ENCODE measurements at places on chromosomes 16 and 17.

- DNase-seq: no peak
Measured at GRCh38 chr16:28504707-28505404, 1.8 kb downstream of the IL27 start.

DNA sequence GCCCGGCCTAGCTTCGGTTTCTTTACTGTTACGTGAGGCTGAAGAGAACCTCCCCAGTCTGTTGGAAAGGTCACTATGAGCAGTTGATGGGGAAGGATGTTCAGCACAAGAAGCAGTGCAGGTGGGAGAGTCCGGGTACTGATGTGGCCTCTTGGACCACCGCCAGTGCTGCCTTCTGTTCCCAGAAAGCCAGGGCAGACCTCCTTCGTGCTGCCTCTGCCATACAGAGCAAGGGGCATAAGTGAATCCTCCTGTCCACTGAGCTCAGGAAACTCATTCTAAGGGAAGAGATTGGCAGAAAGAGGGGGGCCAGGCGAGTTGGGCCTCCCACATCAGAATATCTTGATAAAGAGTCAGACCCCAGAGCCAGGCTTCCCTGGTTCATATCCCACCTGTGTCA lies 3.7 kb downstream of the PPP4C start:
- no peak for DNase-seq

GRCh38 chr17:47288531-47289116 lies 35.0 kb downstream of the ITGB3 start:
- DNase-seq: no peak

GRCh38 chr16:25031132-25031440 lies 15.9 kb upstream of the ARHGAP17 start:
- no peak for DNase-seq

DNA sequence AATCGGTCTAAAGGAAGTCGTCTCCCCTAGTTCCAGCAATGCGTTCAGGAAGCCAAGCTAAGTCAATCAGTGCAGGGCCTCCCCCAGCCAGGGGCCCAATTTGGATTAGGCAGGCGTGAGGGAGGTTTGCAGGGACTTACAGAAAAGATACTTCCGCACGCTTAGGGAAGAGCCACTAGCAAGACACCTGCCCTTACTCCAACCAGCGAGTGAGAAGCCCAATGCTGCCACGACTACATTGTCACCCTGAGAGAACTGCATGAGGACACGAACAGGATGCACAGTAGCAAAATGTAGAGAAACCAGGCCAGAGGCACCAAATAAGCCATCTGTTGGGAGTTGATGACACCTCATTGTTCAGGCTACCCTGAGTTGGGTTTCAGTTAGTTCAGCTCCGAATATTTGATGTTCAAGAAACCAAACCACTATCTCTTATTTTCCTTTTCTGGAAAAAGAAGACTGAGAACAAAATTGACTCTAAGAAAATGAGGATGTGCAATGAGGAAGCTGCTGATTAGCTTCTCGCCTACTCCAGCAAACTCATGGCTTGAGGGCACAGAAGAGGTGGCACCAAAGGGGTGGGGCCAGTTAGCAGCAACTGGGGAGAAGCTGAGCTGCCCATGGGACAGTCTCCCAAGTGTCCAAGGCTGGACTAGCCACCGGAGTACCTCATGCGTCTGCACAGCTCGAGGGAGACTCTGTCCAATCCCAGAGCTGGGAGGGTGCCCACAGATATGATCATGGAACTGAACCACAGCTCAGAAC lies 29.3 kb downstream of the TK2 start:
- no peak for DNase-seq

DNA sequence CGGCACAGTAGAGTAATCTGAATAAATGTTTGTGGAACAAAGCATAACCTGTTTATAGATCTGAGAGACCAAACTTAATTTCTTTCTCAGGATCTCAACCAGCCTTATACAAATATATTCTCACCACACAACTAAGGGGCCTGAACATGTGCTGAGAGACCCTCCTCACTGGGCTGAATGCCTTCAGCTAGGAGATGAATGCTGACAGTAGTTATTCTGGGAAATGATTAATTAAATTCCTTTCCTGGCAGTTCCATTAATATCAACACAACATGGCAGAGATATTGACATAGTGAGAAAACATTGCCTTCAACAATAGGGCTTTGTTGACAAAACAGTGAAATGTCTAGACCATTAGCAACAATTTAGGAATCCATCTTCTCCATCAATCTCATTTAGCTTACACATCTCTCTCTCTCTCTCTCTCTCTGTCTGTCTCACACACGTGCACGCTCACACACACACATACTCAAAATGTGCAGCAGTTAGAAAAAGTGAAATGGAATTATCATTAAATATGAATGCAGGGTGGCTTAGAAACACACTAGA lies 780.8 kb upstream of the CDH8 start:
- DNase-seq: no peak

DNA sequence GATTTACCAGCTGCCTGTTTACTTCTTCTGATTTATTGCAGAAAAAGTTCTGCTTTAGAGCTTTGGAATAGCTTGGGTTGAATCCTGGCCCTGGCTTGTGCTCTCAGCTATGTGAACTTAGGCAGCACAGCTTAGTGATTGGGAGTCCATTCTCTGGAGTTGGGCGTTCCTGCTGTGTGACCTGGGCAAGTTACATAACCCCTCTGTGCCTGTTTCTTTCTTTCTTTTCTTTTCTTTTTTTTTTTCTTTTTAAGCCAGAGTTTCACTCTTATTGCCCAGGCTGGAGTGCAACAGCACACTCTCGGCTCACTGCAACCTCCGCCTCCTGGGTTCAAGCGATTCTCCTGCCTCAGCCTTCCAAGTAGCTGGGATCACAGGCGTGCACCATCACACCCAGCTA lies 51.5 kb upstream of the AQP8 start:
- no peak for DNase-seq

GRCh38 chr16:52254746-52255145 lies 292.2 kb downstream of the TOX3 start:
- DNase-seq: no peak

DNA sequence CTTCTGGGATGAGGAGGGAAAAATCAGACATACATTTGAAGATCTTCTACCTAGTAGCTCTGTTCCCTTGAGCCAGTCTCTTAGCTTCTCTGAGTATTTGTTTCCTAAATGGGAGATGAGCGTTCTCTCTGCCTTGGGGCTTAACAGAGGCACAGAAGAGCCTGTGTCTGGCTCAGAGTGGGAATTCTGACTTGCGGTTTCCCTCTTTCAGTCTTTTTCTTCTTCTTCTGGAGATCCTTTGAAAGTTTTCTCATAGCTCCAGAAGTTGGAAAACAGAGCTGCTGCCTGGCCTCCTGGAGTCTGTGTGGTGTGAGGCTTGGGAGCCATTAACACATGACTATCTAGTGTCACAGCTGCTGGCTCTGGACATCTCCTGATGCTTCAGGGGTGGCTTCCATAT lies 167.9 kb downstream of the MSI2 start:
- no peak for DNase-seq

DNA sequence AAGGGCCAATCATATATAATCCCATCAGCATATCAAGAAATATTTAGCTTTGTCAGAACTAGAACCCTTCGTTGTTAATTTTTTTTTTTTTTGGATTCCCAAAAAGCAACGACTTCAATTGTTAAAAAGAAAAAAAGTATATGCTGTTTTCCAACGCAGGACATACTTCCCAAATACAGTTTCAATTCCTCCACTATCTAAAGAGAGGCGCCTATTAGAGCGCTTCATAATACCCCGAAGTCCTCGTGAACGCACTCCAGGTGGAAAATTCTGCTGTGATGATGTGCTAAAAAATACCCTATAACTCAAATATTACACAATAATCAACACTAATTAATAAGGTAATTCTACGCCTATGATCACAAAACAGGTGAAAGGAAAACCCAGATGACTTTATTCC lies 20.8 kb downstream of the GNA13 start:
- DNase-seq: no peak

DNA sequence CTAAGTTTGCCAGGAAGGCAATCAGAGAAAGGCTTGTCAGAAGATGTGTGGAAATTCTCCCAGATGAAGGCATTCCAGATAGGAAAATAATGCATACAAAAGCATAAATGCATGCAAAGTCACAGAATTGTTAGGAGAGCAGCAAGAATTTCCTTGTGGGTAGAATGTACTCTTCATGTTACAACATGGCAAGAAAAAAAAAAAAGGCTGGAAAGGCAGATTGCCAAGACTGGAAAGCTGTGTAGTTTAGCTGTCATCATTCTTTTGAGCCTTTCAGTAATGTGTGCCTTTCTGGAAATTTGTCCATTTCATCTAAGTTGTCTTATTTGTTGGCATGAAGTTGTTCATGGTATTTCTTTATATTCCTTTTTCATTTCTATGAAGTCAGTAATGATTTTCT lies 71.0 kb upstream of the EFCAB3 start:
- DNase-seq: no peak

DNA sequence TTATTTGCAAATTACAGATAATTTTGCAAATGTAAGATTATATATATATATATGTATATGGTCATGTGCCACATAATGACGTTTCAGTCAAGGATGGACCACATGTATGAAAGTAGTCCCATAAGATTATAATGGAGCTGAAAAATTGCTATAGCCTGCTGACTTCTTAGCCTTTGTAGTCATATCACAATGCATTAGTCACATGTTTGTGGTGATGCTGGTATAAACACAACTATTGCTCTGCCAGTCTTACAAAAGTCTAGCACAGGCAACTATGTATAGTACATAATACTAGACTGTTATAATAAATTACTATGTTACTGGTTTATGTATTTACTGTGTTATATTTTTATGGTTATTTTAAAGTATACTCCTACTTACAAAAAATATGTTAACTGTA lies 444.3 kb downstream of the KCNJ2 start:
- no peak for DNase-seq

GRCh38 chr16:2335286-2335895 lies 5.1 kb downstream of the ABCA3 start:
- DNase-seq: no peak

GRCh38 chr16:76857402-76857801 lies 333.6 kb upstream of the MON1B start:
- DNase-seq: no peak

DNA sequence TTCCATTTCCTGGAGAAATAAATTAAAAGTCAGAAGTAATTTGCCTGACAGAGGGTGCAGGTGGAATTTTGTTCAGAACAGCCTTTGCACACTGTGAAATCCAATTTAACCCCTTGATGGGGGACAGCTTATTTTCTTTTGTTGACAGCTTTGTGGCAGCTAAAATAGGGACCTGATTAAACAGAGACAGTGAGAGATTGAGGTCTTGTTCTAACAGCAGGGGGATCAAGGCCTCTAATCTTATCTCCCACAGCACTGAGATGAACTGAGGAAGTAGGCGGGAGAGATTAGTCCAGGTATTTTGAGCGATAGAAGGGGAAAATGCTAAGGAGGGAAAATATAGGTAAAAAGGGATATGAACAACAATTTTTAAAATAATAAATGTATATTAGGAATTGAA lies 1491.4 kb upstream of the GOT2 start:
- no peak for DNase-seq

- DNase-seq: peak; percentile 19
Measured at GRCh38 chr17:79789943-79790804, 6.7 kb downstream of the CBX8 start.

DNA sequence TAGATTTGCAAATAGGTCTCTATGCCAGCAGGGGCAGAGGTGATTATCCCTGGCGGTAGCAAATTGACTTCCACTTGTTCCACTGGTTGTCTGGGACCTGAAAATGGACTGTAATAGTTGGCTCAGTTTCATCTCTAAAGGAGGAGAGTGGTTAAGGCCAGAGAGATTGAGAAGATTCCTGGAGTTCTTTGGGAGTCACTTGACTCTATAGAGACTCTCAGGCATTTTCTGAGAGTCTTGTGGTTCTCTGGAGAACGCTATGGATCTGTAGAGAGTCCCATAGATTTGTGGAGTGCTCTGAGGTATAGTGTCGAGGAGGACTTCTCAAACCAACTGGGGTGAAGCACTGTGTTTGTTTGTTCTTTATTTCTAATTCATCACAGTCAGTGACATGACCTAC lies 8.9 kb upstream of the PMP22 start:
- no peak for DNase-seq

DNA sequence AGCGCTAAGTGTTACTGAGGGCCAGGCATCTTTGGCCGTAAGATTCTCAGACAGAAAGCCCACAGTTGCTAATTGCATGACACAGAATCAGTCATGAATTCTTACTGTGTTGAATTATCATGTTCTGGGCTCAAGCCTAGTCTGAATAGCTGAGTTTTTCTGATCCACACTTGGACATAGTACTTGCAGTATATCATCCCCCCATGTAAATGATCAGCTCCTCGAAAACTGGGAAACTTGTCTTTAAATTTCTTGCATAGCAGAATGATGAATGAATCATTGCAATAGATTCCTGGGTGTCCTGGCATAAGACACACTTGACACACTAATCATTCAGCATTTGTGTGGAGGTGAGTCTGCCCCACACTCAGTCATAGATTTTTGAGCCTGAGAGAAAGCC lies 2.2 kb downstream of the MLYCD start:
- DNase-seq: no peak

DNA sequence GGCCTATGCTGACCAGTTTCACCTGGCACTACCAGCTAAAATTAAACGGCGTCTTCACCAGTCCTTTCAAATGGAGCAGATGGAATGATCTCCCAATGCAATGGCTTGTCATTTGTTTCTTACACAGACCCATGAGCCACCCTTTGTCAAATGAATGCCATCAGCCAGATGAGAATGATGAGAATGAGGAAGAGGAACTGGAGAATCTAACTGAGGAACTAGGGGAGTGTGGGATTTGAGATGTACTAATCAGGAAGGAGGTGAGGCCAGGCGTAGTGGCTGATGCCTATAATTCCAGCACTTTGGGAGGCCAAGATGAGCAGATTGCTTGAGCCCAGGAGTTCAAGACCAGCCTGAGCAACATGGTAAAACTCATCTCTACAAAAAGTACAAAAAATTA lies 116.4 kb downstream of the HS3ST3A1 start:
- no peak for DNase-seq

DNA sequence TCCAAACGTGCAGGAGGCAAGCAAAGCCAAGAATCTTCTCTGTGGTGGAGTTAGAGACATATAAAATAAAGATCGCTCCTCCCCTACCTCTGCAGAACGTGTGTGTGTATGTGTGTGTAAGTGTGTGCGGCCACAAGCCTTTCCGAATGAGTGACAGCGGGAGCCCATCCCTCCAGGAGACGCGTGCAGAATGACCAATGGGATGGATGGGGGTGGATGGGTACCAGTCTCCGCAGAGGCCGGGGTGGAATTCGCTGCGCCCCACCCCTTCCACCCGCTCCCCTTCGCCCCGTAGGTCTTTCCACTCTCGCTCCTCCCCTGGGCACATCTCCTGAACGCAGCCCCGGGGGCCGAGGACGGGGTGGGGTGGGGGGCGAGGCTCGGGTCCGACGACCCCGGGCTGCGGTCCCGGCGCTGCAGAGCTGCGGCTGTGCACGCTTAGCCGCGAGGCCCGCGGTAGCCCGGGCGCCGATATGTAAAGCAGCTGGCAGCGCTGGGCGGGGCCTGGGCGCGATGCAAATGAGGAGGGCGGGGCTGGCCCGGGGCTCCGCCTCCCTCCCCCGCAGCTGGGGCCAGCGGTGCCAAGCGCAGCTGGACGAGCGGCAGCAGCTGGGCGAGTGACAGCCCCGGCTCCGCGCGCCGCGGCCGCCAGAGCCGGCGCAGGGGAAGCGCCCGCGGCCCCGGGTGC lies at the start of gene PRKCB:
TSS of gene PRKCB (plus strand) at position 594 of the 688 bp plus-strand sequence.
- DNase-seq: no peak

Data from amniotic stem cell (primary cell).